ENCODE measurements at places on chromosomes 4 and X.

GRCh38 chrX:32443841-32444240, 767.5 kb downstream of the DMD start:
- no peak for DNase-seq

GRCh38 chrX:84467898-84468297, 34.4 kb downstream of the HDX start:
- DNase-seq = no peak

DNA sequence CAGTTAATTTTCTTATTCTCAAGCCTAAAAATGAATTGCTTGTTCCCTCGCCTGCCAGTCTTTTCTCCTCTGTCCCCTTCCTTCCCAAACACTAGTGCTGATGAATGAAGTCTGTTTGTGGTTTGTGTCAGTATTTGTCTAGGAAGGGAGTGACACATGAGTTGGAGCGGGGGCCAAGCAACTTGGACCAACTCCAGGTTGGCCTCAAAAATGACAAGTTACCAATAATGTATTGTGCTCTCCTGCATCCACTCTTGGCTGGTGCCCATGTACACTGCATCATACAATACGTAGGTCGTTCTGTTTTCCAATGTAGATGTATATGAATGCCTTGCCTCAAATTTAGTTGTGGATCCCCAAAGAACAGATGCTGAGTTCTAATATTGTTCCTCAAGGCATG, 223.0 kb upstream of the GPC4 start:
- DNase-seq = no peak

DNA sequence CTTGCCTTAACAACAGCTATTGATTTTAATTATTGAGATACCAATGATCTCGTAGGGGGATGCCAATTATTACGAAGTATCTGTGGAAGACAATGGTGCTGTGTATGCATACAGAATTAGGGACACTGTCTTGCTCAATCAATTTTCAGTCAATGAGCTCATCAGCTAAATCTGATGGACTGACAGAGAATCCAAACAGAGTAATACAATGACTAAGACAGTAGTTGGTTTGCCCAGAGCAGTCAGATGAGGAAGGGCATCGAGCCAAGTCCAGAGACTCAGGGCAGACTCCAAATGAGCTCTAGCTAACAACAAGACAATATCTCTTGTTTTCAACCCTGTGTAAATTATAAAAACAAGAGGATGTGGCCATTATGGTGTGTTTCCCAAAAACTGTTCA, 14.7 kb upstream of the GSX2 start:
- DNase-seq = no peak

DNA sequence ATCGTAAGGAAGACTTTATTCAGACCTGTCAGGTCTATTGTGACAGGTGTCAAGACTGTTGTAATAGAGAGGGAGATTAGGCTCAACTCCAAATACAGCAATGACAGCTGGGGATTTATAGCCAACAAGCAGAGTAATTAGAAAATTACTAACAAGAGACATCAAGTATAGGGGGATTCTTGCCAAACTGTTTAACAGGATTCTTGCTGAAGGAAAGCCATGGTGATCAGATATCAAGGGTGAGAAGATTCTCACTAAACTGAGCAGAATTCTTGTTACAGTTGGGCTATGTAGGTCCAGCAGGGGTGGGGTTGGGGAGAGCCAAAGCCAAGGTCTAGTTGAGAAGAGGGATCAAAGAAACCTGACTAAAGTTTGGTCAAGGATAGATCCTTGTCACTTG, 461.0 kb upstream of the GALNT7 start:
- no peak for DNase-seq

DNA sequence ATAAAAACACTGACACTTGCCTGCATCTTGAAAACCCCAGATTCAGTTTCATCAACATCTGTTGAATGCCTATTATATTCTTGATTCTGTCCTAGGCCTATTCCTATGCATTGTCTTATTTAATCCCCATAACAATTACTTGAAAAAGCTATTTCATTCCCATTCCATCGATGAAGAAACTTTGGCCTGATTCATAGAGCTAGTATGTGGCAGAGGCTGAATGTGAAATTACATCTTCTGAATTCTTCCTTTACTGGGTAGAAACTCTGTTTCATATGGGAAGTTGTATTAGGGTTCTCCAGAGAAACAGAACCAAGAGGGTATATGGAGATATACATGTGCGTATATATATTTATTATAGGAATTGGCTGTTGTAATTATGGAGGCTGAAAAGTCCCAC, 35.0 kb upstream of the SLC4A4 start:
- DNase-seq = no peak

DNA sequence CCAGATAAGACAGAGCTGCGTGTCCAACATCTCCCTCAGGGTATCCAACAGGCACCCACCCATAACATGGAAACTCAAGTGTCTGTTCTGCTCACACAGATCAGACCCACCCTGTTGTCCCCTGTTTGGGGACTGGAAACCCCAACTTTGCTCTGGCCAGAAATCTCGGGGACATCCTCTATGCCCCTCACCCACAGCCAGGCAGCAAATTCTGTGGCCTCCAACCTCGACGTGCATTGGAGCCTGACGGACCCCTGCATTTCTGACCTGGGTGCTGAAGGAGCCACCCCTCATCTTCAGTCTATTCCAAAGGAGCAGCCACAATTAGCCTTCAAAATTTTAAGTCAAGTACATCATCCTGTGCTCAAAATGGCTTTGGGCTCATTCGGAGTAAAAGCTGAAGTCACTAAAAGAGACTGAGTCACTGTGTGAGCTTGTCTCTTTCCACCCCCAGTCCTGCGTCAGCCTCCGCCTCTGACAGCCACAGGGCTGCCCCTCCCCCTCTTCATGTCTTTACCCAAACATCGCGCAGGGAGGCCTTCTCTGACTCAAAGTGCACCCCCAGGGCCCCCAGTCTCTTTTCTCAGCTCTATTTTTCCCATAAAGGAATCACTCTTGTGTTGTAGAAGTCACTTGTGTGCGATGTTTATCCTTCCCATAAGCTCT, 24.4 kb upstream of the PDE6B start:
- peak; percentile 41 for DNase-seq

DNA sequence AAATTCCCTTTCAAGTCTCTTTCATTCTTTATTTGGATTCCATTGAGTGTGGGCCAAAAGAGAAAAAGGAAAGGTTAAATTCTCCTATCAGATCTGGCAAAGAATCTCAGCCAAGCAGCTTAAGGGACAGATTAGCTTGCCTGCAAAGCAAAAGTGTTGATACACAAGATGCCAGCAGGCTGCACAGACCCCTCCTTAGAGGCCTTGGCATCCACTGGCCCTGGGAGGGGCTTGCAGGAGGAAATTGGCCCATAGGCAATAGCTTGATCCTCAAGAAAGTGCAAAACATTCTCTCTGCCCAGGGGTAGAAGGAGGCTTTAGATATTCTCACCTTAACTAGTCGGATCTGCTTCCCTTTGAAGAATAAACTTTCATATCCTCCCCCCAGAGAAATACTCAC, 300.4 kb upstream of the CPEB2 start:
- DNase-seq = no peak

- no peak for DNase-seq
These were observed 79.9 kb downstream of the SLC7A11 start for GRCh38 chr4:138162259-138162658.

- DNase-seq = no peak
These were observed 4.4 kb downstream of the RGS12 start for GRCh38 chr4:3297066-3297859.

- DNase-seq = no peak
These were observed 212.9 kb downstream of the CBR4 start for GRCh38 chr4:168797194-168797593.

DNA sequence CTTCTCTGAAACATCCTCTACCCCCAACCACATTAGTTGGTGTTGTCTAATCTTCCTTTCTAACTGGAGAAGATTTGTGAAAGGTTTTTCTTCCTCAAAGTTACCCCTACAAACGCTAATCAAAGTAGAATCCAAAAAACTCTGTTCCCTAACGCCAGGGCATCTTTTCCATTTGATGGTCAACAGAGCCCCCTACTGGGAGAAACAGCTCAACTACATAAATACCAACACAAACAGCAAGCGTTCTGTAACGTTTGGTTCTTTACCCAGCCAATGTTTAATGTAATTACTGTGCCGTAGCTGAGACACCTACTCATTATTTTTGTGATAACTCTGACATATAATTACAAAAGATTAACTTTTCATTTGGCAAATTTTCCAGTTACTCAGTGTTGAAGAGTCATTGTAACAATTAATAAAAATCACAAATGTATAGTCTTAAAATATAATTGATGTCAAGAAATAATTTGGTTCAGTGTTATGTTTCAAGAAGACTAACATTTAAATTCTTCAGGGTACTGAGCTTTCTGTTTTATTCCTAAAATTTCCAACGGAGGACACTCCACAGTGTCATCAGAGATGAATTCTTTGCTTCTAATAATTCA, 94.9 kb upstream of the TBC1D9 start:
- DNase-seq = no peak

DNA sequence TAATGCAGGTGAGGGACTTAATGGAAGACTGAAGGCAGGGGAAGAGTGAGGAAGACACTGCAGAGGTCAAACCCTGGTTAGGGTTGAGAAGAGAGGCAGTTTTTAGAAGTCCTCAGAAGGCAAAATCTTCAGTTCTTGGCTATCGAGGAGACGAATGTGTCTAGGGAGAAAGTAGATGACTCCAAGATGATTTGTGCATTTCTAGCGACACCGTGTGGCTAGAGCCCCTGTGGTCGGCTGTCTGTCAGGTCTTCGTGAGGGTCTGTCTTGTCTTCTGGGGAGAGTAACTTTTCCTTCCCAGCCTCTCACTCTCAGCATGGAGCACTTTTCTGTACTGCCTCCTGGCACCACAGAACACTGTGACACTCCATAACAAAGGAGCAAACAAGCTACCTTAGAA, 458.1 kb downstream of the STIM2 start:
- no peak for DNase-seq

GRCh38 chr4:7464259-7464655, 29.5 kb upstream of the PSAPL1 start:
- no peak for DNase-seq

- DNase-seq = no peak
These were observed 287.2 kb upstream of the CT83 start for GRCh38 chrX:116749943-116750342.

GRCh38 chr4:48594180-48594579, 104.1 kb downstream of the ZAR1 start:
- no peak for DNase-seq

- DNase-seq = no peak
These were observed 10.1 kb upstream of the SAP30 start for GRCh38 chr4:173360587-173361221.

GRCh38 chr4:3054169-3054759, 20.1 kb downstream of the HTT-AS start:
- DNase-seq = no peak

GRCh38 chr4:98838977-98839618, 89.8 kb downstream of the EIF4E start:
- no peak for DNase-seq

Data from stimulated activated CD8-positive, alpha-beta memory T cell treated with anti-CD3 and anti-CD28 coated beads, Interleukin-2, amount 100 ng/mL, for 48 hours (primary cell).